ENCODE measurements at places on chromosomes 3 and 15.
A peak's percentile ranks its signal among the peaks of the same experiment; 100 is the strongest.

DNA sequence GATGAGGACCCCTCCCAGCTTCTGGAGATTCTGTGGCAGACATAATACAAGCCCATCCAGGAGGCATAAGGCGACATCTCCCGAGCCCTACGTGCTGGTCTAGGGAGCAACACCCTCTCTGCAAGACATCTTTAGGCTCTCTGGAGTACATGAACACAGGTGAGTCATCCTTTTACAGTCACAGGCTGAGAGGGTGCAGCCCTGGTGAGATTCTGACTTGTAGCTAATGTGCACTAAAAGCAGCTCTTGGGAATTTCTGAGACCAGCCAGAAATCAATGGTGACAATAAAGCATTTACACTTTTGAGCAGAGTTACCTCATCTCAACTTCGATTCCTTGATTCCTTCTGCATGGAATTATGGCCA is 131.1 kb downstream of the XXYLT1 start:
- DNase-seq = no peak

- no peak for DNase-seq
Measured at GRCh38 chr3:194404365-194405140, 5.5 kb upstream of the GP5 start.

GRCh38 chr3:24520976-24521419 is 26.3 kb upstream of the THRB start:
- DNase-seq = no peak

GRCh38 chr3:67863869-67864268 is 209.5 kb upstream of the SUCLG2 start:
- peak; percentile 18 for DNase-seq

- DNase-seq = no peak
Measured at GRCh38 chr3:146072061-146072460, 88.9 kb downstream of the PLOD2 start.

DNA sequence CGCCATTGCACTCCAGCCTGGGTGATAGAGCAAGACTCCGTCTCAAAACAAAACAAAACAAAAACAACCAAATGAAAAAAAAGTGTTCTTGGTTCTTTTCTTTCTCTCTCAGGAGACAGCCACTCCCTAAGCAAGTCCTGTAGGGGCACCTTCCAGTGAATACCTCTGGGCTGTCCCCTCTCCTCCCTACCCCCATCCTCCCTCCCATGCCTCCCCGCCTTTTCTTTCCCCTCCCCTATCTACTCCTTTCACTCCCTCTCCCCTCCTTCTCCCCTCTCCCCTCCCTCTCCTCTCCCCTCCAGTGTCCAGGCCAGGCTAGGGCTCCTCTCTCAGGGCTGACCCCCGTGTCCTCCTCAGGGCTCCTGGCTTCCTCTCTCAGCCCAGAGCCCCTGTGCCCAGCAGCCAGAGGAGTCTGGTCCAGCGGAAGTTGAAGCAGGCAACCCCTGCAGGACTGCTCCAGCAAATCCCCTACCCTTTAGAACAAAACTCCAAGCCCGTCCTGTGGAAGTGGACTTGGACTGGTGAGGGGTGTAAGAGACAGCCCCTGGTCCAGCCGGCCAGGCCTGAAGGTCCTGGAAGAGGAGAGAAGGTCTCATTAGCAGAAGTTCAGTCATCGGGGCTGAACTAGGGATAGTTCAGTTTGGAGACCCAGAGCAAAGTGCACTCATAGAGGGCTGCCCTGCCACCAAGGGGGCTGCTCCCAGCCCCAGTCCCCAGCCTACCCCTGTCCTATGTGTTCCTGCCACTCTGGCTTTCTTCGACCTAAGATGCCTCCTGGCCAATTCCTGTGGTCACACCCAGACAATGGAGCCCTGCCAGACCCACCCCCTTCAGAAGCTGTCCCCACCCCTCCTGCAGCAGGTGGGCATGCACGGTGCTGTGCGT is 79.8 kb upstream of the IQSEC1 start:
- DNase-seq = no peak

DNA sequence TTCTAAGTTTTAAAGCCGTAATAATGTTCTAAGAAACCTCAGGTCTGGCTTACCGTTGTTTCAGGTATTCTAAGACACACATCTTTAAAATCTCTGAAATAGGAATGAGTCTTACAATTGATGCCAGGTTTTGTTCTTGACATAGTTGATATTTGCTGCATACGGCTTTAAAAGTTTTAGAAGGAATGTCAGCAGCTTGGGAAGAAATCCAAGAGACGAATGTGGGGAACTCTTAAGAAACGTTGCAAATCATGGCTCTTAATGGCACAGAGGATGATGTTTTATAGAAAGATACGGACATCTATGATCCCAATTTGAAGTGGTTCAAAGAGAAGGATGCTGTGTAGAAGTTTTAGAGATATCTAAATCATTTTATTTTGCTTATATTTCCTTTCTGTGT is 11.5 kb downstream of the NUDT16 start:
- DNase-seq = no peak

GRCh38 chr3:169286992-169287391 is 376.5 kb downstream of the MECOM start:
- no peak for DNase-seq
